Colonic mucosa (tissue), 4 donors: ENCODE measurements at places on chromosomes 7 and 10. TPM values are rescaled to one million over a fixed set of nuclear protein-coding genes. Genes with fewer than 3 reads are reported as not detected.

The PON3 gene
- 3.0 TPM for total RNA-seq

The TBX20 gene
- 0.27 TPM for total RNA-seq

The WEE2 gene
- total RNA-seq = not detected

The TRPV5 gene
- not detected for total RNA-seq

The NRP1 gene
- 18.4 TPM for total RNA-seq

The SLC18A3 gene
- total RNA-seq = 0.42 TPM

The RAPGEF5 gene
- total RNA-seq = 39.9 TPM

The BTBD16 gene
- 0.13 TPM for total RNA-seq

The PARP12 gene
- total RNA-seq = 39.2 TPM

The ADCK2 gene
- 40.6 TPM for total RNA-seq

The CLDN12 gene
- 52.5 TPM for total RNA-seq

DNA sequence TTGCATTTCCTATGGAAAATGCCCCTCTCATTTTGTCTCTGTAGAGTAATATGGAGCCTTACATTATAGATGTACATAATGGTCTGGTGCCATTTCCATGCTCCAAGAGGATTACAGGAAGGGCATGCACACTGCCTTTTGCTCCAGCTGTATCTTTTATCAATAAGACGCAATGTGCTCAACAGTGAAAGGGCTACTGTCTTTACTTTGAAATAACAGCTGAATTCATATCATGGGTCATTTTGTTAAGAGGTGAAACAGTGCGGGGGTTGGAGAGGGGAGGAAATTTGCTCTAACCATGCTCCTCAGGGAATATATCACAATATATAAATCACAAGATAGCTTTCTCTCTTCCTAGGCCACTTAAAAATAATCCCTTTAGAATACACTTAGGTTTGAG, 77.7 kb downstream of the ICA1 start:
- no peak overlapping the region for H3K4me3 ChIP-seq
- H3K36me3 ChIP-seq = no peaks in the 10 kb centered on the region
- DNase-seq = no peak
- no peaks in the 10 kb centered on the region for H3K27me3 ChIP-seq

DNA sequence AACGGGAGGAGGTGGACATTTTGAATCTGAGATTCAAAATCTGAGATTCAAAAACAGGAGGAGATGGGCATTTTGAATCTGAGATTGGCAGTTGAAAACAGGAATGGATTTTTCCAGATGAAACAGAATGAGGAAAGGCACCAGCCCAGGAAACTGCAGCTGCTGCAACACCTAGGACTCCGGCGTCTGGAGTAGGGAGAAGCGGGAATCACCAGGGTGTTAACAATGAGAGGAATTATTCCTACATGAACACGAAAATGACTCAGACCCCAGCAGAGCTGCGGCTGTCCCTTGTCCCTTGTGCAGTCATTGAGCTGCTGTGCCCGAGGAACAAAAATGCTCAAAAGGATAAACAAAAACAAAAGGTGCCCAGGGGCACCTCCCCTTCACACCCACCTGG, 59.9 kb upstream of the KAT6B start:
- no peaks in the 10 kb centered on the region for H3K27me3 ChIP-seq
- DNase-seq = no peak
- no peaks in the 10 kb centered on the region for H3K36me3 ChIP-seq
- H3K4me1 ChIP-seq = no peaks in the 10 kb centered on the region
- no peak overlapping the region for H3K4me3 ChIP-seq
- H3K27ac ChIP-seq = no peak overlapping the region

GRCh38 chr10:28459453-28460144, 73.3 kb upstream of the WAC start:
- no peak overlapping the region for H3K4me3 ChIP-seq
- H3K4me1 ChIP-seq = no peaks in the 10 kb centered on the region
- H3K27ac ChIP-seq = no peak overlapping the region
- no peaks in the 10 kb centered on the region for H3K36me3 ChIP-seq

DNA sequence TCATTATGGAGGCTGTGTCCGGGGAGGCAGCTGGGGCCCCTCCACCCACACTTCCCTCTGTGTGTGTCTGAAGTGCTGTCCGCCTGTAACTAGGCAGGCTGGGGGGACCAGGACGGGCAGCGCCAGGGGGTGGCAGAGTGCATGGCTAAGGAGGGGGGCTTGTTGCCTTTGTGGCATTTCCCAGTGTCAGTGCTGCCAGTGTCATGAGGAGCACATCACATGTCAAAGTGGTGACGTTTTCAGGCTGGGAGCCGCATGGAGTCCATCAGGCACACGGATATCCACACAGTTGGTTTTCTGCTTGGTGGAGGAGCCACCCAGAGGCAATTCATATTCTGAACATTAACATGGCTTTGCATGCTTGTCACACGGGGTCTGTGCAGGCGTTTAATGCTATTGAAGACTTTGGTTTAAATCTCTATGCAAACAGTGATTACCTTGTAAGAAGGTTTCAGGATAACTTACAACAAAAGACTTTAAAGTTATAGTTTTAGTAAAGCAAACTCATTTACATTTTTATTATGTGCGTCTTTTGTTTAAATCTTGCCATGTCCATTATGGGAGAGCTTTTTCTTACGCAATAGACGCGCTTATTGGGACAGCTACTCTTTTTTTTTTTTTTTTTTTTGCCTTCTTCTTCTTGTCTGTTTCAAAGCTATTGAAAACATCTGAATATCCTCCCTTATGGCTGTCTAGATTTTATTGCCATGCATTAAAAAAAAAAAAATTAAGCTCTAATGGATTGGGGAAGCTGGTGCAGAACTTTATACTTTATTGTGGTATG, 52.9 kb downstream of the C10orf67 start:
- no peaks in the 10 kb centered on the region for H3K27me3 ChIP-seq
- no peak overlapping the region for H3K4me3 ChIP-seq
- H3K36me3 ChIP-seq = no peaks in the 10 kb centered on the region
- no peak overlapping the region for H3K27ac ChIP-seq

DNA sequence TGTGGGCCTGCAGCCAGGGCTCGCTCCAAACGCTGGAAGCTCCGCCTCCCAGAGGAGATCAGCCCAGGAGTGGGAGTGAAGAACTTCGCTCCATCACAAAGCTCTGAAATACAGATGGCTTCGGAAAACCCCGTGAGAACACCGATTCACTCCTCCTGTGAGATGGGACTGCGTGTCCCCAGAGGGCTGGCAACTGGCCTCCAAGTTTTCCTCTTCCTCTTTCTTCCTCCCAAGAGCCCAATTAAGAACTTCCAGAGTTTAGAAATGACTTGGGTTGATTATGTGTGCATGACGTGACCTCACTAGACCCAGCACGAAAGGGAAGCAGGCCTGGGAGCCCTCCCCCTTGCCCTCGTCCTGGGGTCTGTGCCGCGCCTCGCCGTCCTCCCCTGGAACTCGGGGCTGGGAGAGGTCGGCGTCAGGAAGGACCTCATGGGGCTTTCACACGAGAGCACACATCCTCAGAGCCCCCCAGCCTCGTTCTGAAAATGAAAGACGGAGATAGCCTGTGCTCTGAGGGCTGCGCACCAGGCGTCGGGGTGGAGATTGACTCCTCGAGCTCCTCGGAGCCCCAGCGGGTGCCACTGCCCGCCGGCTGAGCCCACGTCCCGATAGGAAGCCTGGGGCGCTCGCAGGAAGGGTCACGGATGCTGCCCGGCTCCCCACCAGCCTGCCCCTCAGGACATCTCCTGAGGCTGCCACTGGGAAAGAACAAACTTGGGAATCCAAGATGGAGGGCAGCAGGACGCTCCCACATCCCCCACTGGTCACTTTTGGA, 37.8 kb downstream of the PTPRN2 start:
- no peaks in the 10 kb centered on the region for H3K27me3 ChIP-seq
- peak; percentile 22 for DNase-seq
- no peaks in the 10 kb centered on the region for H3K36me3 ChIP-seq
- no peak overlapping the region for H3K27ac ChIP-seq
- no peaks in the 10 kb centered on the region for H3K4me1 ChIP-seq

- no peak overlapping the region for H3K4me3 ChIP-seq
- H3K36me3 ChIP-seq = no peaks in the 10 kb centered on the region
- no peaks in the 10 kb centered on the region for H3K27me3 ChIP-seq
- H3K27ac ChIP-seq = no peak overlapping the region
- no peaks in the 10 kb centered on the region for H3K4me1 ChIP-seq
These were observed 57.8 kb downstream of the CASD1 start for GRCh38 chr7:94567396-94567795.

- no peak for DNase-seq
- H3K27ac ChIP-seq = no peak overlapping the region
- H3K27me3 ChIP-seq = no peaks in the 10 kb centered on the region
- no peaks in the 10 kb centered on the region for H3K4me1 ChIP-seq
- H3K36me3 ChIP-seq = no peaks in the 10 kb centered on the region
These were observed 72.5 kb downstream of the PRLHR start for GRCh38 chr10:118522791-118523498.

DNA sequence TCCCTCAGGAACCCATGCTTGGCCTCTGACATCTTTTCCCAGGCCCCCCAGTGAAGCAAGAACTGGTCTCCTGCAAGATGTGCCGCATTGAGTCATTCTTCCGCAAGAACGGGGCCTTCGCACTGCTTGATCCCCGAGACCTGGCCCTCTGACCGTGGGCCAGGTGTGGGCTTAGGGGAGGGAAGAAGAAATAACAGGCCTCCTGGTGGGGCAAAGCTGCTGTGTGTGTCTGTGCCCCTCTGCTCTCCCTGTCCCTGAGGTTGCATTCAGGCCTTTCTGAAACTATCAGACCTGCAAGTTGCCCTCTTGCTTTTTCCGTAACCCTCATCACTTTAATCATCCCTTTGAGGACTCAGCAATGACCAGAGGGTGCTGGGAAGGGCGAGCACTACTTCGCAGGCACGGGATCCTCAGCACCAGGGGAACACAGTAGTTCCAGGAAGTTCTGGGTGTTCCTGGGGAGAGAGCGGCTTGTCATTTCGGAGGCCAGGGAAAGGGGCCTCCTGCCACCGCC, 6.0 kb downstream of the ATP6V1F start:
- H3K4me3 ChIP-seq = peak overlapping the region; percentile 56
- H3K36me3 ChIP-seq = no peaks in the 10 kb centered on the region
- no peak for DNase-seq

GRCh38 chr7:152674860-152675758, 832 bp downstream of the XRCC2 start:
- H3K27me3 ChIP-seq = no peaks in the 10 kb centered on the region
- H3K4me1 ChIP-seq = peaks cover 8% of the 10 kb centered on the region
- no peak for DNase-seq

- no peaks in the 10 kb centered on the region for H3K27me3 ChIP-seq
- H3K36me3 ChIP-seq = peaks cover 30% of the 10 kb centered on the region
- no peak overlapping the region for H3K27ac ChIP-seq
- no peaks in the 10 kb centered on the region for H3K4me1 ChIP-seq
- DNase-seq = no peak
- no peak overlapping the region for H3K4me3 ChIP-seq
These were observed 2.4 kb downstream of the PILRB start for GRCh38 chr7:100360135-100360854.

DNA sequence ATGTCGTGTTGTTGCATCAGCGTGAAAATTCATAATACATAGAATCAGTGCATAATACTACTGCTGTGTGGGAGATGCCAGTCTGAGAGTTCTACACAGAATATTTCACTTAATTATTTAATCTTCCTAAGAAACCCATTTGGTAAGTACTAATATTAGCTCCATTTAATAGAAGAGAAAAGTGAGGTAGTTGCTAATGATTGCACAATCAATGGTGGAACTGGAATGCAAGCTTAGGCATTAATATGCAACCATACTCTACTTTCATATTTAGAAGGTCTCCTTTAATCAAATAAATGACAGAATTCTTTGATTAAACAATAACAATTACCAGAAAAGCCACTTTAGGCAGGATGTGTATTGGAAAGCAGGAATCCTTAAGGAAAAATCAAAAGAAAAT, 660.7 kb upstream of the PHF14 start:
- H3K4me1 ChIP-seq = no peaks in the 10 kb centered on the region
- no peaks in the 10 kb centered on the region for H3K27me3 ChIP-seq
- no peak for DNase-seq
- H3K4me3 ChIP-seq = no peak overlapping the region
- H3K36me3 ChIP-seq = no peaks in the 10 kb centered on the region

GRCh38 chr10:15439341-15439842, 68.3 kb upstream of the FAM171A1 start:
- H3K4me1 ChIP-seq = no peaks in the 10 kb centered on the region
- H3K27me3 ChIP-seq = no peaks in the 10 kb centered on the region
- H3K27ac ChIP-seq = no peak overlapping the region
- H3K4me3 ChIP-seq = peak overlapping the region; percentile 11
